ENCODE measurements at places on chromosomes 7 and 10.

DNA sequence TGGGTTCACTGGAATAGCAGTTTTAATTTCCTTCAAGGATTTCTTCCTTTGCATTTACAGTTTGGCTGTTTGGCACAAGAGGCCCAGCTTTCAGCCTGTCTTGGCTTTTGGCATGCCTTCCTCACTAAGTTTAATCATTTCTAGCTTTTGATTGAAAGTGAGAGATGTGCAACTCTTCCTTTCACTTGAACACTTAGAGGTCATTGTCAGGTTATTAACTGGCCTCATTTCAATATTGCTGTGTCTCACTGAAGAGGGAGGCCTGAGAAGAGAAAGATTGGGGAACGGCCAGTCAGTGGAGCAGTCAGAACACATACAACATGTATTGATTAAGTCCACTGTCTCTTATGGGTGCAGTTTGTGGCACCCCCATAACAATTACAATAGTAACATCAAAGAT is 33.9 kb downstream of the PTTG1IP2 start:
- DNase-seq, result no peak

- no peak for DNase-seq
Observed at GRCh38 chr7:51210766-51211165, 105.8 kb downstream of the COBL start.

DNA sequence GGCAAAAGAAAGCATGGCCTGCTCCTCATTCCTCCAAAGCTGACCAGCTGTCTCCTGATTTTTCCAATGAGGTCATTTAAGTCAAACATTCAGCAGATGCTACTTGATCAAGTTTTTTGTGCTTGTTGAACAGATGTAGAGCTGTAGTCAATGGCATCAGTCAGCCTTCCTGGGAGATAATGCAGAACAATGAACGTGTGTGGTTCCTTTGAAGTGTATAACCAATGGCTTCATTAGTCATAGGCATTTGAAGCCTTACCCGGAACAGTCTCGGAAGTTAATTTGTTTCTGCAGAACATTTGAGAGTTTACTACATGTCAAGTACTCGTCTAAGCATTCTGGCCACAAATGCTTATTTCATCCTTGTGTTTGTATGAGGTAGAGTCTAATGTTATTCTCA is 227.1 kb downstream of the ADRA2A start:
- no peak for DNase-seq

GRCh38 chr10:78524941-78525340 is 491.3 kb downstream of the RPS24 start:
- no peak for DNase-seq

- no peak for DNase-seq
Observed at GRCh38 chr7:27948861-27949260, 208.9 kb downstream of the TAX1BP1 start.

GRCh38 chr7:46034056-46034768 is 113.1 kb upstream of the IGFBP3 start:
- DNase-seq, result no peak

GRCh38 chr7:104153287-104153686 is 54.5 kb downstream of the ORC5 start:
- DNase-seq, result no peak

GRCh38 chr10:130418731-130419130 is 282.5 kb downstream of the GLRX3 start:
- DNase-seq, result no peak

DNA sequence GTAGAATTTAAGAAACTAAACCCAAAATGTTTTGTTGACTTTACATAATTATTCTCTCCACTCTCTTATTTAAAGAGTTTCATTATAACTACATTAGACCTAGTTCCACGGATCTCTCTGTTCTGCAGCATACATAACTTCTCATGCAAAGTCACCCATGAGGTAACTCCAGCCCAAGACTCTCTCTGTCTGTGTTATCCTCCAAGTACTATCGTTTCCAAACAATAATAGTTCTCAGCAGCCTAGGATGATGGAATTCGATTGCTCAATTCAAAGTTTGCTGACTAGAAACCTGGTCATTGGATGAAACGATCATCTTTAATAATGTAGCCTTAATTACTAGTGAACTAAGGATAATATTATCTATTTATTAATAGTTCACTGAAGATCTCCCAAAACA is 203.1 kb upstream of the PTN start:
- DNase-seq, result no peak

- no peak for DNase-seq
Observed at GRCh38 chr10:49273626-49274025, 25.3 kb upstream of the C10orf71 start.

- no peak for DNase-seq
Observed at GRCh38 chr7:64653721-64654401, 12.1 kb upstream of the ZNF107 start.

GRCh38 chr10:1939016-1939415 is 201.7 kb upstream of the ADARB2 start:
- peak; percentile 65 for DNase-seq

- DNase-seq, result no peak
Observed at GRCh38 chr10:119025336-119025735, 4.2 kb upstream of the NANOS1 start.

GRCh38 chr7:50730446-50731400 is 52.0 kb downstream of the GRB10 start:
- no peak for DNase-seq

GRCh38 chr10:60955957-60956425 is 12.0 kb upstream of the RHOBTB1 start:
- no peak for DNase-seq

DNA sequence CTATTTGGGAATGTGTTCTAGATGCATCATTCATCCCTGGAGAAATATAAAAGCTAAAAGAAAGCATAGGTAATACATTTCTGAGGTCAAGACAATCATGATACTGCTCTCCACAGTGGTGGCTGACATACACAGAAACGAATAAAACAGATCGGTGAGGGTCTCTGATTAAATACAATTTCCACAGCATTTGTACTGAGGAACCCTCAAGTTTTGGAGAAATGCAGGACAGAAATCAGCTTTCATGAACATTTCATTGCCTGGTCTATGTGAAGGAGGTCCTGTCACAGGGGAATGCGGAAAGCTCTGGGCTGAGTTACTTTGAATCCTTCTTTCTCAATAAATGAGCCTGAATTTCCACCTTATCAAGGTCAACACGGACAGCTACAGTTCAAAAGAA is 67.9 kb upstream of the ITGB1 start:
- DNase-seq, result no peak

DNA sequence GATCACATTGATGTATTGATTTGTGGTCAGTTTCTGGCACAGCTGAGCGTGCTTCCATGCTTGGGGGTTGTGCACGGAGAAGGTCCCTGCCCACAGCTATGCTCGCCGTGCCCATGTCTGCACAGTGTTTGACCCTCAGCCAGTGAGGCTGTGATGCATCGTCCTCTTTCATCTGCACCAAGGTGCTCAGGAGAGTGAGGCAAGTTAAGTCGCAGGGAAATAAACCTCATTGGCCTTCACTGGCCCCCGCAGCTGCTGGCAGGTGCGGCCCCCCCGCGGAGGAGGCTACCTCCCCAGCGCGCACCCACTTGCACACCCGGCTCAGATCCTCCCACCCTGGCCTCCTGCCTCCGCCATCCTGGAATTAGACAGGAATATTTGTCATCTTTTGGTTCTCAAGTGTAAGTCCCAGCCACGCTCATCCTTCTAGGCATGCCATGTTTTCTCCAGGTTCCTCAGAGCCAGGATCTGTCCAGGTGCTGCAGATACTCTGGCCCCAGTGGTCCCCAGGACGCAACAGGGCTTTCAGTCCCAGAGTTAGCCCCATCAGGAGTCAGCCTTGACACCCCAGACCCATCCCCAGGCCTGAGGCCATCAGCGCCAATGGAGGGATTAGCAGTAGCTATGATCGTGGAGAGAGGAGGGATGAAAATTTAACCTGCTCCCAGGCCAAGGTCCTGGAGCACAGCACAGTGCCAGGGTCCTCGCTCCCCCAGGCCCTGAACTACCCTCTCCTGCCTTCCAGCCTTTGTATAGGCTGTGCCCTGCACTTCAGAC is 93.7 kb downstream of the OAT start:
- no peak for DNase-seq

- DNase-seq, result peak; percentile 73
Observed at GRCh38 chr7:155296788-155297516, 726 bp upstream of the INSIG1 start.

DNA sequence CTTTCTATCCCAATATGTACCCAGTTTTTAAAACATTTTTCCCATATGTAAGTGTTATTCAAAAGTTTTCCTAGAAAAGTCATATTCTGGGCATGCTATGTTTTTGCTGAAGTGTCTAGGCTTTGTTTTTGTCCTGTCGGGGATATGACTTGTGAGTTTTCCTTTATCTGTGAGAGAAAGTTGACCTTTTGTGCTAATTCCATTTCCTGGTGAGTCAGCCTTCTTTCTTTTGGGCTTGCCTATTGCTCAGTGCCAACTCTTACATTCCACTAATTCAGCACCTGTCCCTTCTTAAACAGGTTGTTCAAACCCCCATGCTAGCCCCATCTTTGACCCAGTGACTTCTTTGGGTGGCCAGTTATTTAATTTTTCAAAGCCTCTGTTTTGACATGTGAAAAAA is 146.2 kb downstream of the AHR start:
- DNase-seq, result no peak

GRCh38 chr7:26090927-26091519 is 61.0 kb upstream of the NFE2L3 start:
- DNase-seq, result no peak

- DNase-seq, result no peak
Observed at GRCh38 chr10:77297393-77297739, 340.2 kb downstream of the KCNMA1 start.

GRCh38 chr10:44910602-44911001 is 535 bp upstream of the TMEM72 start:
- DNase-seq, result no peak

DNA sequence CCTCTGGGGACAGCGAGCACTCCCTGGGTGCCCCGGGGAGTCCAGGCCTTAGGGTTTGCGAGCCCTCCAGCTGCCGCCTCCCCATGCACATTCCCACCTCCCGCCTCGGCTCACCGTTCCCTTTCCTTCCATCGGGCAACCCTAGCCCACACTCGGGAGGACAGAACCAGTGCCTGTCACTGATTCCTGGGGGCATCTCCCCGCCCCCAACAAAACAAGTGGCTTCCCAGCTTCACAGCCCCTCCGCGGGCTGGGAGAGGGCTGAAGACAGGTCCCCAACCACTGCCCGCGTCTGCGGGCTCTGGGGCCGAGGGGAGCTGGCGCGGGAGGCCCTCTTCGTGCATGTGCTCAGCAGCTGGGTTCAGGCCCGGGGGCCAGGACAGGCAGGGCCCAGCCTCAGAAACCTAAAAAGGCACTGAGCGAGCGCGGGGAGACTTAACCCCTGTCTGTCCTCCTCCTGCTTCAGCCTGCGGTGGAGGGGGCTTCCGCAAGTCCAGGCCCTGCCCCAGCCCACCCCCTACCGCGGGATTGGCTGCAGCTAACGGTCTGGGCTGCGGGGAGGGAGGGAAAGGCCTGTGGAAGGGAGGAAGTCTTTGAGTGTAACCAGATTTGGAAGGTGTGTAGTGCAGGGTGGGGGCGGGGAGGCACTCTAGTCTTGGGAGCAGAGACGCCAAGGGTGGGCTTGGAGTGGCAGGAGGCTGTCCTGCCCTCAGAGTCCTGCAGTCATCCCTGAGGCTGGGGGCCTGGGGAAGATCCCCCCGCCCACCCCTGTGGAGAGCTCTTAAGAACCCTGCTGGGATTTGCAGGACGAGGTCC is 1.2 kb downstream of the FLNC start:
- no peak for DNase-seq

DNA sequence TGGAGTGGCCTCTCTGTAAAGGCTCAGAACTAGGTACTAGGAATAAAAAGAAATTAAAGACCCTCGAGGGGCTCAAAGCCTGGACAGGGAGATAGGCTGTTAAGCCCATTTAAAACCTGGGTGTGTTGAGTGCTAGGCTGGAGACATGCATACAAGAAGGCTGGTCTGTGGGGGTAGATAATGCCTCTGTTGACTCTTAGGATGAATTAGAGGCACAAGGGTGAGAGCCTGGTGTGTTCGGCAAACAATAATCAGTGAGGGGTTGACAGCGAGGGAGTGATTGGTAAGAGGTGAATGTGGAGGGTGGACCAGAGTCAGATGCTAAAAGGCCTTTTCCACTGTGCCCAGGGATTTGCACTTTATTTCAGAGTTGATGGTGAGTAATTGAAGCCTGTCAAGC is 12.7 kb downstream of the GSTO2 start:
- DNase-seq, result no peak

GRCh38 chr7:117674617-117675016 is 194.8 kb downstream of the CFTR start:
- DNase-seq, result no peak

DNA sequence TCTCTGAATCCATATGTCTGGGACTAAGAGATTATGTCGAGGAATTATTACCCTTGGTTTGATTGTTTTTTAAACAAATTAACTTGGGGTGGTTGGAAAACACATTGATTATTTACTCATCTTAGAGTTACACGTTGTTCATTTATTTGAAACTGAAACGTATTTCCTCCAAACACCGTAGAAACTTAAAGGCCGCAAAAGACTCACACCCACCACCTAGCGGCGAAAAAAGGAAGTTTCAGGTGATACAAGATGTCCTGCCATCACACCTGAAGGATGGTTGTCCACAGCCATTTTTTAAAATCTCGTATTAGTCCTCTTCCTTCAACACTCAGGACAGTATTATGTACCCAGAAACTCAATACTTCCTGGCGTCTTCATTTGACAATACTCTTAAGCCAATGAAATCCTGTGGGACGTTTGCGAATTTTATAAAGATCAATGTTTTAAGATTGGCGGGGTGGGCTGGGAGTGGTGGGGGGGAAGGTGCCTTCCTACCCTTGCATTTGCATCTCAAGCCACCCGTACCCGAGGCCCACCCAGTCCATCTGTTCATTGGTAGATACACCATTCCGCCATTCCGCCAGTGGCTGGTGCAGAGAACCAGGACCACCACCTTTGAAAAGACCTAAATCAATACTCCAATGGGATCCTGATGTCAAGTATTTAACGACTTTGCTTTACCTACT is 1.4 kb upstream of the LCOR start:
- DNase-seq, result peak; percentile 75

DNA sequence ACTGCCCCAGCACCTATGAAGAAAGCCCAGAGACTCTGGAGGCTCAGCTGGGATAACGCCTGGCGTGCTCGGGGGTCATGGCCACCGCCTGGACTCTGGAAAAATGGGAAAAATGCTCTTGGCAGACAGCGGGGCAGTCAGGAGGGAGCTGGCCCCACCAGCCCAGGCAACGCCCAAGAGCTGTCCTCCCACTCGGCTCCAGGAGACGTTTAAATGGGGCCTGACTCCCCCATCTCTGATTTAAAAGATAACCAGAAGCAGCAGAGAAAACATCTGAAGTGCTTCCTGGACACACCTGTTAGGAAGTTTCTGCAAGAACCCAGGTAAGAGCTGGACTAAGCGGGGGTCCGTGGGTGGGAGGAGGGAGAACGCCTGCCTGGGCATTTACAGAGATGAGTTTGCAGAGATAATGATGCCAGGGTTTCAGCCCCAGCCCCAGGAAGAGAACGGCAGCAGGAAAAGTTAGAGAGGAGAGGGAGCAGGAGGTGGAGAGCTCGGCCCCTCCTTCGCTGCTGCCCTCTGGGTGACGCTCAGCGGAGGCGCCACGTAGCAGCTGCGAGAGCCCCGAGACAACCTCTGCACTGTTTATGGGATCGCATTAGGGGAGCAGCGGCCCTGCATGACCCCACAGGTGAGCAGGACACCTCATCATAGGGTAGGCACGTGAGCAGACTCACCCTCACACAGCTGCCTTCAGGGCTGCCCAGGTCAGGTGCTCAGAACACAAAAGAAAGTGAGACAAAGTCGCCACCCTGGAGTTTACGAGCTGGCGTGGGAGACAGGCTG is 83.5 kb upstream of the INSIG1 start:
- no peak for DNase-seq

- DNase-seq, result no peak
Observed at GRCh38 chr10:89481662-89482061, 53.7 kb downstream of the SLC16A12 start.

Data from stimulated activated CD4-positive, alpha-beta T cell treated with anti-CD3 and anti-CD28 coated beads, Interleukin-2, amount 100 ng/mL, for 48 hours (primary cell).